ENCODE measurements at places on chromosomes 12 and 14.
A peak's percentile ranks its signal among the peaks of the same experiment; 100 is the strongest.

GRCh38 chr12:124381456-124382296 is 86.8 kb downstream of the RFLNA start:
- no peak for DNase-seq

DNA sequence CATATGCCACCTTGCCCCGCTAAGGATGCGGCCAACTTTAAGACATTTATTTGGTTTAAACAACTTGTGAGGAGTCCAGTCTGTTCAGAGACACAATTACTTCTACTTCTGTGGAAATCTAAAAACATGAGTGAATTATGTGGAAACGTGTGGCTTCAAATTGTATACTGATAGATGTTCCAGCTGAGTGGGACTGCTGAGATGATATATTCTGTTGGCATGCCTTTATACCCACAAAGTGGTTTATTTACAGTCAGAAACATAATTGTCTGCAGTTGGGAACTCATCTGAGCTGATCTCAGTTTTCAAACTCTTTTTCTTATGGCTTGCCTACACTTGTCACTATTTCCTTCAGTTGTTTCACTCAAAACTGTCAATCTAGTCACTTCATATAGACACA is 67.8 kb downstream of the FLRT2 start:
- DNase-seq: no peak

DNA sequence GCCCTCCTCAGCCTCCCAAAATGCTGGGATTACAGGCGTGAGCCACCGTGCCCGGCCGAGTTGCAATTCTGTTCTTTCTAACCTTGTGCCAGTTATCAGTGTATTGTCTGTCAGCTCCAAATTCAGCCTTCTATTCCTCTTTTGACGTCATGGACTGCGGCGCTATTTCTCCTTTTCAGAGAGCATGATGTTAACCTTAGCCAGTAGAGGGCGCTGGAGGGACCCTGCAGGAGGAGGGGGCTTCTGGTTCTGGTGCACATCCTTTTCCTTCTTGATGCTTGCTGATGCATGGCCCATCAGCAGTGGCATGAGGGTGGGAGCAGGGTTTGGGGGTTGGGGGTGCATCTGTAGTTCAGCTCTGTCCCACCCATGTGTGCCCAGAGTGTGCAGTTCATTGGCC is 179.3 kb upstream of the RMST start:
- DNase-seq: no peak

GRCh38 chr14:84128050-84128449 is 1401.9 kb upstream of the FLRT2 start:
- no peak for DNase-seq

- DNase-seq: no peak
Observed at GRCh38 chr14:68748691-68749090, 44.2 kb downstream of the ZFP36L1 start.

GRCh38 chr12:3303410-3304136 is 187.4 kb upstream of the PRMT8 start:
- DNase-seq: no peak

GRCh38 chr14:61525293-61526011 is 169.9 kb upstream of the HIF1A start:
- DNase-seq: peak; percentile 39

DNA sequence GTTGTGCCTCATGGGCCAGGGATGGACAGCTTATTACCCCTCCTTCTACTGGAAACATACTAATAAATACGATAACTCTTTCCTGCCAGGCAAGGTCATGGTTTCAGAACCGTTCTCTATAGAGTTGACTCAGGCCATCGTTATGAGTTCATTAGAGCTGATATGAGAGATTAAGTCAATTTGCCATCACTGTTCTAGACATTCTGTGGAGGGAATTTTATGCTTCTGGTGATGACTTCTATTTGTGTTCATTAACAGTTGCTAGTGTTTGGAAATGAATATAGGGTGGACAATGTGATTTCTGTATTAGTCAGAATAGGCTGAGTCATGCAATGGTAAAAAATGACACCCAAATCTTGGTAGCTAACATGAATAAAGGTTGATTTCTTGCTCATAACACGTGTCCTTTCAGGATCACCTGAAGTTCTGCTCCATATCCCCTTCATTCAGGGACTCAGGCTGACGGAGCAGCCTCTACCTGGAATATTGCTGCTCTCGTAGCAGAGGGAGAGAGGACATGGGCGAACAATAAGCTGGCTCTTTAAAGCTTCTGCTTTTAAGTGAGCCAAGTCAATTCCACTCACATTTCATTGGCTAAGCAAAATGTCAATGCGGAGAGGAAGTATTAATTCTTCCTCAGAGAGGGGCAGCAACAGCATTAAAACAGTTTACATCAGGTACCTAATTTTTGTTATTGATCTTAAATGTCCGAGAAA is 18.5 kb upstream of the TBPL2 start:
- no peak for DNase-seq

DNA sequence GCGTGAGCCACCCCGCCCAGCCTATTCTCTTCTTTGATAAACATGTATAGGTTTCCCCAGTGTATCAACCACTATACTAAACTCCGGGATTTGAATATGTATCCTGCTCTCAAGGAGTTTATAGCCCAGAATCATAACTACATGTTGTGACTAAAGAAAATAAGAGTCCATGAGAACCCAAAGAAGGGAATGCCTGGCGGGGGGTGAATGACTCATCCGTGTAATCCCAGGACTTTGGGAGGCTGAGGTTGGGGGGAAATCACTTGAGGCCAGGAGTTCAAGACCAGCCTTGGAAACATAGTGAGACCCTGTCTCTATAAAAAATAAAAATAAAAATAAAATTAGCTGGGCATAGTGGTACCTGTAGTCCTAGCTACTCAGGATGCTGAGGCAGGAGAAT is 57.2 kb downstream of the SIX6 start:
- DNase-seq: no peak

DNA sequence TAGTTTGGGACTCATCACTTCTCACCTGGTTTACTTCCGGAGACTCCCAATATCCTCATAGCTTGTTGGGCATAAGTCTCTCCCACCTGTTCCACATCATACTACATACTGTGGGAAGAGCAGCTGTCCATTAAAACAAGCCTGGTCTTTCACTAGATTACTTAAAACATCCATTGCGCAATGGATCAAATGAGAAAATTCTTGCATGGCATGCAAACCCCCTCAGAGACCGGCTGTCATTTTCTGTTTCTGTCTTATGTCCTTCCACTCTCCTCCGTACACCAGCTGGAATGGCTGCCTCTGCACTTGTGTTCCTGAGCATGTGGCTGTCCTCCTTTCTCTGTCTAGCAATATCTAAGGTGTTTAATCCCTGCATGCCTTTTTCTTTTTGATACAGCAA is 265.6 kb downstream of the TMEM117 start:
- no peak for DNase-seq

DNA sequence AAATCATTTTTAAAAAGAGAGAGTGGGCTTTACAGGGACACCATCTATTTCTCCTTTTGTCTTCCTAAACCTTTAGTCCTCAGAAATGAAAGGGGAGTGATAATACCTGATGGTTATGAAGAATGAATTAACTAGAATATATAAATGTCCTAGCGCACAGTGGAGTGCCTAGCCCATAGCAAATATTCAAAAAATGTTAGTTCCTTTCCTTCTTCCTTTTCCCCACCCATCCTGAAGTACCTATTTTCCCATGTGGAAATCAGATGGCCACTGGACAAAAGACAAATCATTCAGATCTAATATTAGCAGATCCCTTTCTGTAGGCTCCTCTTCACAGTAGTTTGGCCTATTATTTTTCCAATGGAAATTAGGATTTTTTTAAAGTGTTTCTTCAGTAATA is 90.0 kb downstream of the SLC25A21 start:
- no peak for DNase-seq

GRCh38 chr12:16756833-16757555 is 151.0 kb upstream of the LMO3 start:
- no peak for DNase-seq

DNA sequence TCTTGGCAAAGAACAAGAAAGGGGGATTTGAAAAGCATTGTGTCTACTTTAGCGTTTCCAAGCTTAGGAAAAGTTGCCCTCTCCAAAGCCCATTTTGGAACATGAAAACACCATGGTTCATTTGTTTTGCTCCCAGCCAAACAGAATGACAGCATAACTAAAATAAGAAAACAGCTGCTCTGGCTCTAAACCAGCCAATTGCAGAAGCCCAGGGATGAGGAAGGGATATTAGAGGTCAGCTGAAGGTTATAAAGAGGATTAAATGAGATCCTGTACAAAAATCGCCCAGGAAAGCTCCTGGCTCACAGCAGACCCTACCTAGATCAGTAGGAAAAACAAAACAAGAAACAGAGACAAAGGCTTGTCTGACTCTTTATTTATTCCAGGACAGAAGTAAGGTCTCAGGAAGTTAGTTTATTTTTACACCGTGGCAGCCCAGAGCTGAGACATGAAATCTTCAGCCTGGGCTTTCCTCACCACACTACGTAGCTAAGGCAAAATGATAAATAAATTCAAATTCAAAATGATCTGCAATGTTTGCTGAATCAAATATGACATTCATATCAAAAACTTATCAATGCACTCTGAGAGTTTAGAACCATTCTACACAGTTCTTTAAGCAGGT is 25.9 kb downstream of the SPX start:
- no peak for DNase-seq

- no peak for DNase-seq
Observed at GRCh38 chr12:128949086-128949485, 95.8 kb downstream of the GLT1D1 start.

- DNase-seq: no peak
Observed at GRCh38 chr12:53380794-53381730, 1.1 kb downstream of the SP1 start.

- no peak for DNase-seq
Observed at GRCh38 chr12:18217966-18218365, 43.4 kb upstream of the PIK3C2G start.
